Common myeloid progenitor, CD34-positive (primary cell): ENCODE measurements at places on chromosomes 7 and 10.

DNA sequence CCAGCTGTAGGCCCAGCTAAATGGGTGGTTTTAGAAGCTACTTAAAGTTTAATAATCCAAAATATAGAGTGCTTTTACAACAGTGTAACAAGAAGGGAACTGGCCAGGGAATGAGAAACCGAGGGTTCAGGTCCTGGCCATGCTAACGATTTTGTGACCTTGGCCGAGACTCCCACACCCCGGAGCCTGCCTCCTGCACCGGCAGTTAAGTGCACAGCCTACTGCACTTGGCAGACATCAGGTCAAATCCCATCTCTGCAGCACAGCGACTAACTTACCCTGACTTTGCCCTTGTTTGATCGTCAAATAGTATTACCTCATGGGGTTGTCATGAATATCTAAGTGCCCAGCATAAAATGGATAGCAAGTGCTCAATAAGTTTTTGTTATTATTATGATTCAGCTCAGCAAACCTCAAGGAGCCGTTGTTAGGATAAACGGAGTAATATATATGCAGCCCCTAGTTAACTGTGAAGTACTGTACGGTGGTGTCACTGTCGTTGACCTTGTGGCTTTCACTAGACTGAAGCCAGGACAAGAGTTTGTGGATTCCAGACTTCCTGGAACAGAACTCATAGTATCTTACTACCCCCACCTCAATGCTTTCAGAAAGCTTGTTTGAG lies 35.5 kb downstream of the LYZL1 start:
- H3K36me3 ChIP-seq: no peaks in the 10 kb centered on the region
- H3K27ac ChIP-seq: no peak overlapping the region
- no peaks in the 10 kb centered on the region for H3K27me3 ChIP-seq
- no peak overlapping the region for H3K4me3 ChIP-seq
- no peak for DNase-seq

- no peak for DNase-seq
- H3K27me3 ChIP-seq: no peaks in the 10 kb centered on the region
- no peaks in the 10 kb centered on the region for H3K36me3 ChIP-seq
- peak overlapping the region; percentile 69 for H3K27ac ChIP-seq
Observed at GRCh38 chr10:99537086-99537988, 4.6 kb downstream of the NKX2-3 start.

- DNase-seq: no peak
- no peak overlapping the region for H3K27ac ChIP-seq
- no peak overlapping the region for H3K4me3 ChIP-seq
- H3K27me3 ChIP-seq: peaks cover 71% of the 10 kb centered on the region
- no peaks in the 10 kb centered on the region for H3K36me3 ChIP-seq
Observed at GRCh38 chr7:157584420-157584819, 247.6 kb downstream of the DNAJB6 start.

- peaks cover 23% of the 10 kb centered on the region for H3K36me3 ChIP-seq
- H3K4me1 ChIP-seq: no peaks in the 10 kb centered on the region
- no peak for DNase-seq
Observed at GRCh38 chr7:115965796-115966475, 64.6 kb downstream of the TFEC start.

- no peak overlapping the region for H3K27ac ChIP-seq
- H3K4me3 ChIP-seq: no peak overlapping the region
- H3K27me3 ChIP-seq: peaks cover 2% of the 10 kb centered on the region
- DNase-seq: no peak
- H3K36me3 ChIP-seq: no peaks in the 10 kb centered on the region
- H3K4me1 ChIP-seq: no peaks in the 10 kb centered on the region
Observed at GRCh38 chr10:117488004-117488403, 54.5 kb upstream of the EMX2 start.

DNA sequence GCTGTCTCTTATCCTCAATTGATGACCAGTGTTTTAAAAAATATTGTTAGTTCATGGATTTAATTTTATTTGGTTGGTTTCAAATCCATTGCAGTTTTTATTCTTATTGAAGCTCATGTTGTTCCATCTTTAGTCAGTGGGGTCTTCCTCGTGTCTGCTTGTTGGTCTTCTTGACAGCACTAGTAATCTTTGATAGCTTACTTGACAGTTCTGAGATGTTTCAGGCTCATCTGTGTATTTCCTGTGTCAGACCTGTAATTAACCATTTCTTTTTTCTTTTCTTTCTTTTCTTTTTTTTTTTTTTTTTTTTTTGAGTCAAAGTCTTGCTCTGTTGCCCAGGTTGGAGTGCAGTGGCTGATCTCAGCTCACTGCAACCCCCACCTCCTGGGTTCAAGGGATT lies 28.2 kb downstream of the SLK start:
- H3K27me3 ChIP-seq: no peaks in the 10 kb centered on the region
- H3K4me1 ChIP-seq: no peaks in the 10 kb centered on the region
- no peak for DNase-seq
- H3K27ac ChIP-seq: no peak overlapping the region
- no peak overlapping the region for H3K4me3 ChIP-seq

- no peaks in the 10 kb centered on the region for H3K4me1 ChIP-seq
- H3K4me3 ChIP-seq: no peak overlapping the region
- H3K36me3 ChIP-seq: peaks cover 2% of the 10 kb centered on the region
- DNase-seq: no peak
Observed at GRCh38 chr10:31393844-31394243, 74.8 kb downstream of the ZEB1 start.

DNA sequence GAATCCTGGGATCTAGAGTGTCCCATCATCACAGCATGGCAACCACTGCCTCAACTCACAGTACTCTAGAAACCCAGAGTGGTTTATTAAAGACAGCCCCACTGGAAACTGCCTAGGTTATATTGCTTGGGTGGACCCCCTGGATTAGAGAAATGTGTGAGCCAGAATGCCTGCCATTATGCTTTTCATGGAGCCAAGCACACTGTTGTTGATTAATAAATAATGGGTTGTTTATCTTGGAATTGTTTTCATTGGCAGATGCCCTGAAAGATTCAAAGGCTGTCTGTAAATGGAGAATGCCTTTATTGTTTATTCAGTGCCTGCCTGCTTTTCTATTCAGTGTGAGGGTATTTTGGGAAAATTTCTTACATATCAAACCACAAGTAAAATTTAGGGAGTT lies 52.1 kb downstream of the GNAI1 start:
- H3K36me3 ChIP-seq: peaks cover 8% of the 10 kb centered on the region
- DNase-seq: no peak
- no peak overlapping the region for H3K4me3 ChIP-seq
- H3K27me3 ChIP-seq: no peaks in the 10 kb centered on the region
- H3K27ac ChIP-seq: no peak overlapping the region
- H3K4me1 ChIP-seq: no peaks in the 10 kb centered on the region

DNA sequence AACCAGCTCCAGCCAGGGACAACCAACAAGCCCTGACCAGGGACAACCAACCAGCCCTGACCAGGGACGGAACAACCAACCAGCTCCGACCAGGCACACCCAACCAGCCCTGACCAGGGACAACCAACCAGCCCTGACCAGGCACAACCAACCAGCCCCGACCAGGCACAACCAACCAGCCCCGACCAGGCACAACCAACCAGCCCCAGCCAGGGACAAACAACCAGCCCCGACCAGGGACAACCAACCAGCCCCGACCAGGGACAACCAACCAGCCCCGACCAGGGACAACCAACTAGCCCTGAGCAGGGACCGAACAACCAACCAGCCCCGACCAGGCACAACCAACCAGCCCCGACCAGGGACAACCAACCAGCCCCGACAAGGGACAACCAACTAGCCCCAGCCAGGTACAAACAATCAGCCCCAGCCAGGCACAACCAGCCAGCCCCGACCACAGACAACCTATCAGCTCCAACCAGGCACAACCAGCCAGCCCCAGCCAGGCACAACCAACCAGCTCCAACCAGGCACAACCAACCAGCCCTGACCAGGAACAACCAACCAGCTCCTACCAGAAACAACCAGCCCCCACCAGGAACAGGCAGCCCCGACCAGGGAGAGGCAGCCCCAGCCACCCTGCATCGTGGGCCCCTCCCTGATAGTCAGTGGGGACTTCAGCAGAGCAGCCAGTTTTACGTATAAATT lies 56.4 kb downstream of the PROSER2 start:
- H3K27ac ChIP-seq: no peak overlapping the region
- DNase-seq: no peak
- H3K36me3 ChIP-seq: no peaks in the 10 kb centered on the region
- H3K27me3 ChIP-seq: no peaks in the 10 kb centered on the region
- no peaks in the 10 kb centered on the region for H3K4me1 ChIP-seq
- no peak overlapping the region for H3K4me3 ChIP-seq

GRCh38 chr7:2611401-2611800 lies 20.4 kb upstream of the TTYH3 start:
- DNase-seq: no peak
- no peak overlapping the region for H3K27ac ChIP-seq
- no peaks in the 10 kb centered on the region for H3K27me3 ChIP-seq
- H3K4me3 ChIP-seq: no peak overlapping the region
- H3K4me1 ChIP-seq: peaks cover 46% of the 10 kb centered on the region

GRCh38 chr7:158245724-158246041 lies 341.9 kb downstream of the PTPRN2 start:
- DNase-seq: no peak
- no peak overlapping the region for H3K27ac ChIP-seq

DNA sequence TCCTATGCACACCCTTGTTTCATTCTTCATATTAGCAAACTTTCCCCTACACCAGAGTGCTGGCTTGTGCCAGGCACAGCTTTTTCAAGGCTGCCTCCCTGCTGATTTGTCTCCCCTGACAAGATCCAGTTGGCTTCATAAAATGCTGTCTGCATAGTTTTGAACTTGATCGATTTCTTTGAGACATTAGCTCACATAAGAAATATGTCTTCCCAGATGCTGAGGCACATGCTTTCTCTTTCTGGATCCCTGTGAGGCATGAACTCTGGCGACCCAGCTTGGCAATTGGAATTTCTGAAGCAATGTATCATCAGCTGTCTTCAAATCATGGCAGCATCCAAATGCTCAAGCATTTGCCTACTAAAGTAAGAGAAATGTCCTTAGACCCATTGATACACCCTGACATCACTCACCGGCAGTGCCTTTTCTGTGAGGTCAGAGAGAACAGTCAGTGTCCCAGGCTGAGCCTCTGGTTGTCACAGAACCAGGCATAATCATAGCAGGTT lies 616.4 kb upstream of the GHITM start:
- no peak for DNase-seq
- no peak overlapping the region for H3K27ac ChIP-seq
- H3K36me3 ChIP-seq: no peaks in the 10 kb centered on the region
- no peak overlapping the region for H3K4me3 ChIP-seq

DNA sequence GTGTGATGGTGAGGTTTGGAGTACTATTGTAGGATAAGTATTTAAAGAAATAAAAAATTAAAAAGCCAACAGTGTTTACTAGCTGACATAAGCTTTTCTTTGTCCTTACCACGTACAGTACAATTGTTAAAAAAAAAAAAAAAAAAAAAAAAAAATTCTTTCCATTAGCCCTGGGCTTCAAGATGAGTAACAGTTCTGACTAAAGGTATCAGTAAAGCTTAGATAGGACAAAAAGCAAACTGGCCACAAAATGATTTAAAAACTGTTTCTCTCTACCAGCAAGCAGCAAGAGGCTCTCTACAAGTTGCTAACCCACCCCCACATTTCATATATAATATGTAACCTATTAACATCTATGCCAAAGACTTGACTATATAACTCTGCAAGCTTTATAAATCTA lies 17.5 kb downstream of the HYCC1 start:
- peaks cover 14% of the 10 kb centered on the region for H3K4me1 ChIP-seq
- no peaks in the 10 kb centered on the region for H3K27me3 ChIP-seq
- no peak for DNase-seq
- no peaks in the 10 kb centered on the region for H3K36me3 ChIP-seq
- H3K27ac ChIP-seq: no peak overlapping the region

DNA sequence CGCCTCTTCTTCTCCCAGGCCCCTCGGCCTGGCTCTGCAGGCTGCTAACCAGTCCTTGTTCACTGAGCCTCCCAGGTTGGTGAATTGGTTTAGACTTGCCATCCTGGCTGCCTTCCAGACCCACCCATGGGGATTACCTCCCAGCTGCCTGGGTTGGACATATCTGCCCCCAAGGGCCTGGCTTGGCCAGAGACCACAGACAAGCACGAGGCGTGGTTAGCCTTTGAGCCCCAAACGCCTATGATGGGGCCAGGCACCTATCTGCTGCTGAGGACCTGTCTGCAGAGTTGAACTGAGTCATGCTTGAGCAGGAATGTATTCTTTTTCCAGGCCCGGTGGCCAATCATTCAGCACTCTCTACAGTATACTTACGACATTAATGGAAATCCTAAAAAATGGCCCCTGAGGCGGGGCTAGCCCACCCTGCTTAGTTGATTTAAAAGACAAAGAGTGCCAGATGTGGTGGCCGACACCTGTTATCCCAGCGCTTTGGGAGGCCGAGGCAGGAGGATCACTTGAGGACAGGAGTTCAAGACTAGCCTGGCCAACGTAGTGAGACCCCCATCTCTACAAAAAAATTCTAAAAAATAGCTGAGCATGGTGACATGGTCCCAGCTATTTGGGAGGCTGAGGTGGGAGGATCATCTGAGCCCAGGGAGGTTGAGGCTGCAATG lies 361.5 kb downstream of the FRMD4A start:
- H3K36me3 ChIP-seq: no peaks in the 10 kb centered on the region
- no peak overlapping the region for H3K4me3 ChIP-seq
- H3K4me1 ChIP-seq: no peaks in the 10 kb centered on the region
- no peak for DNase-seq
- no peak overlapping the region for H3K27ac ChIP-seq

- H3K36me3 ChIP-seq: no peaks in the 10 kb centered on the region
- H3K4me3 ChIP-seq: peak overlapping the region; percentile 25
Observed at GRCh38 chr7:9978106-9979064, 995.3 kb upstream of the PHF14 start.

- no peak overlapping the region for H3K27ac ChIP-seq
- no peaks in the 10 kb centered on the region for H3K4me1 ChIP-seq
- no peak overlapping the region for H3K4me3 ChIP-seq
- H3K27me3 ChIP-seq: no peaks in the 10 kb centered on the region
- no peaks in the 10 kb centered on the region for H3K36me3 ChIP-seq
Observed at GRCh38 chr7:26599982-26600381, 264.4 kb downstream of the SKAP2 start.
